ENCODE measurements at places on chromosomes 1 and 21. TPM values are rescaled to one million over a fixed set of nuclear protein-coding genes. Genes with fewer than 3 reads are reported as not detected.

HSD3B2 gene
- total RNA-seq = not detected

OR6K2 gene
- total RNA-seq = not detected

CRYAA gene
- total RNA-seq = not detected

TDRD5 gene
- total RNA-seq = 2.9 TPM

IL10 gene
- total RNA-seq = 0.41 TPM

OR2W3 gene
- total RNA-seq = 2.9 TPM

LCE1F gene
- total RNA-seq = not detected

TMEM79 gene
- total RNA-seq = 0.41 TPM

ITLN1 gene
- not detected for total RNA-seq

LY9 gene
- not detected for total RNA-seq

RAD54L gene
- total RNA-seq = 0.82 TPM

AK4 gene
- total RNA-seq = 9.0 TPM

IFNLR1 gene
- total RNA-seq = 0.41 TPM

ANGPTL3 gene
- total RNA-seq = not detected

CCDC24 gene
- total RNA-seq = 5.3 TPM

UMODL1 gene
- total RNA-seq = not detected

AMY2A gene
- total RNA-seq = not detected

EFNA4 gene
- total RNA-seq = 0.82 TPM

HTR6 gene
- total RNA-seq = 0.41 TPM

PGLYRP4 gene
- total RNA-seq = not detected

CACNA1S gene
- total RNA-seq = under 0.01 TPM

DPT gene
- under 0.01 TPM for total RNA-seq

LAX1 gene
- not detected for total RNA-seq

FCAMR gene
- total RNA-seq = not detected

BGLAP gene
- total RNA-seq = not detected

FAM72D gene
- 0.41 TPM for total RNA-seq

CBR3 gene
- total RNA-seq = 1.6 TPM

NT5C1A gene
- 2.4 TPM for total RNA-seq

HES3 gene
- not detected for total RNA-seq

SELP gene
- total RNA-seq = not detected

CLIC6 gene
- under 0.01 TPM for total RNA-seq

All from frontal cortex (tissue), 4 donors.